ENCODE measurements at places on chromosomes 3 and 15.
A peak's percentile ranks its signal among the peaks of the same experiment; 100 is the strongest.

DNA sequence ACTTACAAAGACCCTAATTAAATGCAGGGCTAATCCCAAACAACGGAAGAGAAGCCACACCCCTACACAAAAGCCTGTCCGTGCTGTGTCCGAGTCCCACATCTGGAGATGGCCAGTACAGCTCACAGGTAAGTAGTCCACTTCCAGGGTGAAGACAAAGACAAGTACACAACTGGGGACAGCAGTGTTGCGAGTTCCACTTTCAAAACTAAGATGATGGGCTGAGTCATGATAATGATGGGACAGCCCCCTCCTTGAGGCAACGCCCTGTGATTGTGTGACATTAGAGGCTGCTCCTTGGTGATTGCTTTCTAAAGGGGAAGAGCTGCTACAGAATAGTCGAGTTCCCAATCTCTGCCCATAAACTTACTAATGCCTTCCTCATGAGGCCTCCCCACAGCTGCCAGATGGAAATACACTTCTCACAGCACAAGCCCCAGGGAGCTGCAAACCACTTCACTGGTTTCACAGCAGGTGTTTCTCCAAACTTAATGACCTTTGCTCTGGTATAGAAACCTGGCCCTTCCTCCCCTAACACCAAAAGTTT, 27.6 kb downstream of the RFT1 start:
- DNase-seq: no peak
- peaks cover 26% of the 10 kb centered on the region for H3K36me3 ChIP-seq
- H3K27ac ChIP-seq: peak overlapping the region; percentile 7
- H3K4me1 ChIP-seq: no peaks in the 10 kb centered on the region
- no peak overlapping the region for H3K4me3 ChIP-seq

DNA sequence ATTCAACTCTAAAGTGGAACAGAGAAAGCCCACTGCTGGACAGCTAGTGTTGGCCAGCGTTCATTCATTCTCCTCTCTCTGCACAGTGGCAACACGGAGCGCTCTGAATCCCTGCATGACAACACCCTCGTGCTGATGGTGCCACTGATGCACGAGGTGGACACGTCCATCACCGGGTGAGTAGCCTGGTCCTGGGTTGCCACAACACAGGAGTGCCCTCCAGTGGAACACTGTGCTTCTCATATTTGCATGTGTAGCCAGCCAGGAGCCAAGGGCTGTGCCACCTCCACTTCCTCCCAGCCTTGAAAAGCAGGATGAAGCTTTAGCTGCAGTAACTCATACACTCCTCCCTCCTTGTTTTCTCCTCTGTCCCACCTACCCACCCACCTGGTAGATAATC, 120.0 kb upstream of the CTDSPL start:
- no peaks in the 10 kb centered on the region for H3K27me3 ChIP-seq
- no peak for DNase-seq
- H3K4me1 ChIP-seq: no peaks in the 10 kb centered on the region
- no peak overlapping the region for H3K4me3 ChIP-seq

- no peak overlapping the region for H3K27ac ChIP-seq
- DNase-seq: no peak
- no peak overlapping the region for H3K4me3 ChIP-seq
- H3K27me3 ChIP-seq: peaks cover 9% of the 10 kb centered on the region
- no peaks in the 10 kb centered on the region for H3K36me3 ChIP-seq
Observed at GRCh38 chr15:39497759-39498565, 82.9 kb upstream of the THBS1 start.

- no peak overlapping the region for H3K27ac ChIP-seq
- no peaks in the 10 kb centered on the region for H3K4me1 ChIP-seq
- H3K4me3 ChIP-seq: no peak overlapping the region
- H3K36me3 ChIP-seq: peaks cover 35% of the 10 kb centered on the region
Observed at GRCh38 chr15:82129761-82130160, 83.9 kb upstream of the MEX3B start.

All from memory B cell (primary cell).